ENCODE measurements at places on chromosomes 6 and 20. TPM values are rescaled to one million over a fixed set of nuclear protein-coding genes. Genes with fewer than 3 reads are reported as not detected.

The TCFL5 gene
- polyA plus RNA-seq = 12.8 TPM

The EPB41L1 gene
- polyA plus RNA-seq = 62.4 TPM

The BEND3 gene
- 8.8 TPM for polyA plus RNA-seq

The NKX2-4 gene
- polyA plus RNA-seq = not detected

The ARMC12 gene
- 1.3 TPM for polyA plus RNA-seq

The ARMC2 gene
- 14.8 TPM for polyA plus RNA-seq

The BMP5 gene
- polyA plus RNA-seq = 6.7 TPM
